ENCODE measurements at places on chromosomes 6 and 20.

DNA sequence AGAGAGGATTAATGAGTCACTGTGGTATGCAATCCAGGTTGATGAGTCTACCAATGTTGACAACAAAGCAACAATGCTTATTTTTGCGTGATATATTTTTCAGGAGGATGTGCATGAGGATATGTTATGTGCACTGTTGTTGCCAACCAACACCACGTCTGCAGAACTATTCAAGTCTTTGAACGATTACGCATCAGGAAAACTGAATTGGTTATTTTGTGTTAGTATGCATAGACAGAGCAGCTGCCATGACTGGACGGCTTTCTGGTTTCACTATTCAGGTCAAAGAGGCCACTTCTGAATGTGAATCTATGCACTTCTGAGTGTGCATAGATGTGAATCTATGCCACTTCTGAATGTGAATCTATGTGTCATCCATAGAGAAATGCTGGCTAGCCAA, 134.0 kb upstream of the GRIK2 start:
- no peak for DNase-seq

DNA sequence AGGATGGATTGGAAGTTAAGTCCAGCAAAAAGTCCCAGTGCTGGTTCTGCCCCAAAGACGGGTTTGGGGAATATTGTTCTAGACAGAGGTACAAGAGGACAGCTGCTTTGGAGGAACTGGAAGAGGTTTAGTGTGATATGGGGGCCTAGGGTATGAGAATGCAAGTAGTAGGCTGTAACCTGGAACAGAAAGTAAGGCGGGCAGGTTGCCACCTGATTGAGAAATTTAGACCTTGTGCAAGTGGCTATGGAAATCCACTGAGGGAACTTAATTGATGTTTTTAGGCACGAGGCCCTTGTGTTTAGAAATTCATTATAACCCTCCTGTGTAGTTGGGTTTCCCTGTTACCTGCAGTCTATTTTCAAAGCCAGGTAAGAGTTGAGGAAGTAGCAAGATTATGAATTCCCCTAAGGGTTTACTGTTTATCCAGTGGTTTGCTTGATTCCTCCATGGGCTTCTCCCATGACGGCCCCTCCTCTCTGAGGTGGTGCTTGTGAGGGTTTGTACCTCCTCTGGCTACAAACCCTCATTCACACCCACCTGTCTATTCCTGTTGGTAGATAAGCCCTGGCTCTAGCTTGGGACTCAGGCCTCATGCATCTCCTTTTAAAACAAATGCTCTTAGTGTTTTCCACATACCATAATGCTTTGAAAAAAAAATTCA, 42.0 kb upstream of the BCAS1 start:
- no peak for DNase-seq

DNA sequence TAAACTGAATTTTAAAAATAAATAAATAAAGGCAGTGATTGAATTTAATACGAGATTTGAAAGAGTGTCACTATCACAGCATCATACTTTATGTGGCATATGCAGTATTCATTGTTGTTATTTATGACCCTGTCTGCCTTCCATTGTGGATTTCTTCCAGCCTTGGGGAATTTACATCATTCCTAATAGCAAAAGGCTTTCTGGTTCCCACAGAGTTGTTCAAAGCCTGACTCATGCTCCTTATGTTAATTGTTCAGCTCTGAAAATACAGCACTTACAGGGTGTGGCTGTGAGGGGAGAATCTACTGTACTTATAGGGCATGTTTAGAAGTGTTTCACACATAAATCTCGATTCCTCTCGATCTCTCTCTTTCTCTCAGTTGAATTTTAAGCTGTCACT, 54.4 kb downstream of the JAG1 start:
- DNase-seq: no peak

DNA sequence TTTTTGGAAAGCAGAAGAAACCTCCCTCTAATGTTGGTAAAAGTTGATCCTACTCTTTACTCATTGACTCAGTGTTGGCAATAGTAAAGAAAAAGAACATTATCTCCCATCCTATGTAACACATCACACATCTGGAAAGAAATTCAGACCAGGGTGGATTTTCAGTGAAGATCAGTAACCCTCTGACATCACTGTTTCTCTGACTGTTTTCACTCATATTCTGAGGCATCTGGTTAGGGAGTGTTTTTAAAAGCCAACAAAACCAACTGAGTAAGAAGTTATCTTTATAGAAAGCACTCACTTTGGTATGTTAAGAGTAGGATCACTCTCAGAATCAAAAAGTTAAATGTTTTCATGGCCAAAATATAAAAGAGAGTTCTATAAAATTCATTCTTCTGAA, 143.6 kb downstream of the DST start:
- no peak for DNase-seq

- DNase-seq: no peak
Measured at GRCh38 chr20:35600176-35600992, 15.2 kb upstream of the SPAG4 start.

DNA sequence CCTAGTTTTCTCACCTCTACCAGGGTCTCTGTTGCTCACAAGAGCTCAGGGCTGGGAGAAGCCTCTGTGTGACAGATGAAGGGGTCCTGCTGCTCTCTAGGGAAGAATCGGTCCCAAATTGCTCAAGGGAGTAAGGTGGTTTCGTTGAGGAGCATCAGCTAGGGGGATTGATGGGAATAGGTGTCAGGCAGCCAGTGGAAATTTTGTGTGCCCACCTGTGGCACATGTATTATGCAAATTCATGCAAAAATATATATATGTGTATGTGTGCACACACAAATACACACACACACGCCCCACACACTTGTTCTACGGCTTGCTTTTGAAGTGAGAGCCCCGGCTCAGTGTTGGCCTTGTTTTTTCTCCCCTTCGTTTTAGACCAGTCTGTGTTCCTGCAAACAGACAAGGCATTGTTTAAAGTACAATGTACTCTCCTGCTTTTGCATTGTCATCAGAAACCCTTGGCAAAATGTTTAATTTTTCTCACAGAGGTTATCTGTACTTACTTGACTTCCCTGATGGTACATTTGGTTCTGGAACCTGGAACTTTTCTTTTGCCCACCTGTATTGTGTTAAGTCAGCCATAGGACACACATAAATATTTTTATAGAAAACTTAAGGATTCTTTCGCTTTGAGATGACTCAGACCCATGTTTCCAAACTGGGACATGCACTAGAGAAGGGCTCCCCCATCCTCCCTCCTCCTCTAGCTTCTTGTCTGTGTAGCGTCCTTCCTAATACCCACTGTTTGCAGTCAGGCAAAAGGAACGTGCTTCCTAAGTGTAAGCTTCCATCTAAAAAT, 26.7 kb downstream of the FOXO3 start:
- no peak for DNase-seq

- DNase-seq: no peak
Measured at GRCh38 chr6:84763003-84763885, 1.2 kb downstream of the TBX18 start.

DNA sequence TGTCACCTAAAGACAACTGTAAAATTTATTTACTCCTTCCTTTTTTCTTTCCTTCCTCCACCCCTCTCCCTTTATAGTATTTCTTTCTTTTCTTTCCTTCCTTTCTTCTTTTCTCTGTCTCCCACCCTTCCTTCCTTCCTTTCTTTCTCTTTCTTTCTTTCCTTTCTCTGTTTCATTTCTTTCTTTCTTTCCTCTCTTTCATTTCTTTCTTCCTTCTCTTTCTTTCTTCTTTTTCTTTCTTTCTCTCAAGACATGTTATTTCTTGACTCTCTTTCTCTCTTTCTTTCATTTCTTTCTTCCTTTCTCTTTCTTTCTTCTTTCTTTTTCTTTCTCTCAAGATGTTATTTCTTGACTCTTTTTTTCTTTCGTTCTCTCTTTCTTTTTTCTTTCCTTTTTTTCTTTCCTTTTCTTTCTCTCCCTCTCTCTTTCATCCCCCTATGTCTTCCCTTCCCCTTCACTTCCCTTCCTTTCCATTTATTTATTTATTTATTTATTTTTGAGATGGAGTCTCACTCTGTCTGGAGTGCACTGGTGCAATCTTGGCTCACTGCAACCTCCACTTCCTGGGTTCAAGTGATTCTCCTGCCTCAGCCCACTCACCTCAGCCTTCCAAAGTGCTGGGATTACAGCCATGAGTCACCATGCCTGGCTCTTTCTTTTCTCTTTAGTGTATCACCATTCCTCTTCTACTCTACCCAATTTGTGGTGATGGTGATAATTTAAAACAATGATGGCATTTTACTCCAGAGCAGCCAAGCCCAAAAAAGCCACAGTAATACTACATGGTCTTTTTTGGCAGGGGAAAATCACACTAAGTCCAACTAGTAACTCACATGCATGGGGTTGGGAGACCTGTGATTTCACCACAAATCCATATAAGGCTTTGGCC, 188.2 kb downstream of the ADGRG6 start:
- DNase-seq: no peak

- DNase-seq: no peak
Measured at GRCh38 chr6:65989676-65990075, 282.6 kb upstream of the EYS start.

Measured in NCI-H1694 treated with DMSO at 0.1 percent for 48 hours (cell line).